Brain pericyte (primary cell): ENCODE measurements at places on chromosomes 6 and 20.

GRCh38 chr20:58472273-58473018 lies 42.8 kb downstream of the APCDD1L start:
- no peak for DNase-seq

DNA sequence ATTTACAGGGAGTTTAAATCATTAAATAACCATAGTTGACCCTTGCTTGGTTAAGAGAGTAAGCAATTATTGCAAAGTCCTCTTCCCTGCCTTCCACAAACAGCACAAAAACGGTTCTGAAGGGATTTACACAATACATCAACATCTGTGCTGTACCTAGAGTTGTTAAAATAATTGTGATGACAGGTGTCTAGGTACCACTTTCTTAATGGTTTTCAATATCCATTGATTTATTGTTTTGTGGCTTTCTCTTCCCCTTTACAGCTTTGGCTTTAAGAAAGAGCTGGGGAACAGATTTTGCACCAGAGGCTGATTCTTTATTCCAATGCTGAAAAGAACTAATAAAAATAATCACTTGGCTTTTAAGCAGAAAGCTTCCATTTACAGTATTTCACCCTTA lies 598 bp upstream of the SOX4 start:
- DNase-seq, result no peak

GRCh38 chr6:45075246-45075645 lies 252.9 kb upstream of the RUNX2 start:
- no peak for DNase-seq

DNA sequence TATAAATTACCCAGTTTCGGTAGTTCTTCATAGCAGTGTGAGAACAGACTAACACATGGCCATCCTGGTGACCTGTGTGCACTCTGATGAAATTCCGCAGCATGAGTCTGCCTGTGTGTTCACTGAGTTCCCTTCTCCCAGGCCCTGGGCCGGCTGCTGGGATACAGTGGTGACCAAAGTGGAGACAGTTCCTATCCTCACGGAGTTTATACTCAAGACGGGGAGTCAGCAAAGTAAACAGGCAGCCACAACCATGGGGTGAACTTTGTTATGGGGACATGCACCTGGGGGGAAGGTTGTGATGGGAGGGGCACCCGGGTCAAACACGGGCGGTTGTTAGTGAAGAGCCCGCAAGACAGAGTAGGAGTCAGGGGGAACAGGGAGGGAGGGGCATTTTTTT lies 202.0 kb downstream of the CDH4 start:
- DNase-seq, result no peak

DNA sequence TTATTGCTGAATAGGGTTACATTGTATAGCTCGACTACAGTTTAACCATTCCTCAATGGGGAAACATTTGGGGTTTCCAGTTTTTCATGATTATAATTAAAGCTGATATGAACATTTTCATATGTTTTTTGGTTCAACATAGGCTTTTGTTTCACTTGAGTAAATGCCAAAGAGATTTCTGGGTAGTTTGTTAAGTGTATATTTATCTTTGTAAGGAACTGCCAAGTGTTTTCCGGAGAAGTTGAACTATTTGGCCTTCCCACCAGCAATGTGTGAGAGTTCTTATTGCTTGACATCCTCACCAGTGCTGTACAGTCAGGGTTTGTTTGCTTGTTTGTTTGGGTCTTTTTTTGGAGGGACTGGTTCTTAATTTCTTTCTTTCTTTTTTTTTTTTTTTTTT lies 83.7 kb upstream of the RALY start:
- no peak for DNase-seq

GRCh38 chr20:16173044-16173443 lies 400.2 kb downstream of the KIF16B start:
- DNase-seq, result no peak

DNA sequence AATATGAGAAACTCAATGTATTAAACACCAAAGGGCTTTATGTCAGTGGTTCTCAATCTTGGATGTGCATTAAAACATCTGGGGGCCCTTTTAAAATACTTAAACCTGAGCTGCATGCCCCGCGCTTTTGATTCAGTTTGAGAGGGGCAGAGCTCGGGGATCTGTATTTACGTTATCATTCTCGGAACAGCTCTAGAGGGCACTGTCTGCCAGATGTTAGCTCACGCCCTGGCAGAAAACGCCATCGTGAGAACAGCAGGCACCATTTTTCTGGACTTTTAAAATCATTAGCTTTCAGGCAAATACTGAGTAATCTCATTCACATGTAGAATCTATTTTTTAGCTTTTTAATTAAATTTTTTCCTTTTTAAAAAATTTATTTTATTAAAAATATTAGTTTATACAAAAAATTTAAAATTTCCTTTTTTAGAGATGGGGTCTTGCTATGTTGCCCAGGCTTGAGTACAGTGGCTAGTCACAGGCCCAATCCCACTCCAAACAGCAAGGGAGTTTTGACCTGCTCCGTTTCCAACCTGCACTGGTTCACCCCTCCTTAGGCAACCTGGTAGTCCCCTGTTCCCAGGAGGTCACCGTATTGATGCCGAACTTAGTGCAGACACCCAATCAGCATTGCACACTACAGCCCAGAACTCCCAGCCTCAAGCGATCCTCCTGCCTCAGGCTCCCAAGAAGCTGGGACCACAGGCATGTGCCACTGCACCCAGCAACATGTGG lies 30.0 kb upstream of the ZNF133 start:
- DNase-seq, result no peak

DNA sequence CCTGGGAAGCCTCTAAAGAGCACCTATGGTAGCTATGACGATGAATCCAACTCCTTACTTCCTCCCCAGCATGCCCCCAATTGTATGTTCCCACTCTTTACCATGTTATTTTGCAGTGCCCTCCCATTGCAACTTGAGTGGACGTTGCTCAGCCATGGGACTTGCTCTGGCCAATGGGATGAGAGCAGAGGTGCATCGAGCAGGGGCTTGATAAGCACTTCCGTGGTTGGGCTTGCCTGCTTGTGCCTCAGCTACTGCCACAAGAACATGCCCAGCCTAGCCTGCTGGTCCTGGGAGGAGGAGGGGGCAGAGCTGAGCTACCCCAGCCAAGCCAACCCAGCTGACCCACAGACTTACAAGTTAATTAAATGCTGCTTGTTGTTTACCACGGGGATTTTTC lies 71.1 kb upstream of the CTNNBL1 start:
- no peak for DNase-seq

GRCh38 chr20:48265791-48266190 lies 480.5 kb upstream of the SULF2 start:
- no peak for DNase-seq

- DNase-seq, result no peak
Measured at GRCh38 chr6:162917506-162917905, 189.7 kb downstream of the PACRG start.
